ENCODE measurements at places on chromosomes 13 and 19.

DNA sequence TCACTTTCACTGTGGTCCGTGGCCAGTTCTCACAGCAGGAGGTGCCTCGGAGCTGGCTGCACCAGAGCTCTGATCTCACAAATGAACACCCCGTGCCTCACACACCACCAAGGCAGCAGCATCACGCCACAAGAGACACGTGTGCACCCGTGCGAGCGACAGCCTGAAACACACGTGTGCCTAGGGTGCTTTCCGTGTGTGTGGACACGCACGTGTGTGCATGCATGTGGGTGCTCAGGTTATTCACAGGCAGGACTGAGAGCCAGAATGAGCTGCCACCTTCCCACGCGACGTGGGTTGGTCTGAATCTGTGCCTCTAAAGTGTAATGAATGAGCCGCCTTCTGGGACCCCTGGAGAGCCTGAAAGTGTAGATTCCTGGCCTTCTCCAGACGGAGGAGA is 67.6 kb upstream of the C13orf46 start:
- DNase-seq, result no peak

- DNase-seq, result no peak
These were observed 583.9 kb upstream of the SLITRK6 start for GRCh38 chr13:86383151-86383550.

GRCh38 chr19:45598267-45599001 is 3.6 kb downstream of the GPR4 start:
- no peak for DNase-seq

DNA sequence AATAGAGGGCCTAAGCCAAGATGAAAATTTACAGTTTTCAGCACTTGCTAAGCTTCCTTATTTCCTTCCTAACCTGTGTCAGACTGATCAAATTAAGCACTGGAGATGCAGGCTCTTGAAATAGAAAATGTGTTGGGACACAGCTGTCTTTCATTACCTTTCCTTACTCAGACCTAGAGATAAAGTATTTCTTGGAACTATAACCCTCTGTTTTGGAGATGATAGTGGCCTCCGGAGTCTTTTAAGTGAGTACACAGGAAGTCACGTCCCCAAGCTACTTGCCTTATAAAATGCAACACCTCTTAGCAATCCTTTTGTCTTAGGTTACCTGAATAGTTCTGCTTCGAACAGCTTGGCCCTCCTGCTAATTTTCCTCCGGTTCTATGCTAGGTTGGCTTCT is 12.4 kb upstream of the AKAP11 start:
- DNase-seq, result no peak

DNA sequence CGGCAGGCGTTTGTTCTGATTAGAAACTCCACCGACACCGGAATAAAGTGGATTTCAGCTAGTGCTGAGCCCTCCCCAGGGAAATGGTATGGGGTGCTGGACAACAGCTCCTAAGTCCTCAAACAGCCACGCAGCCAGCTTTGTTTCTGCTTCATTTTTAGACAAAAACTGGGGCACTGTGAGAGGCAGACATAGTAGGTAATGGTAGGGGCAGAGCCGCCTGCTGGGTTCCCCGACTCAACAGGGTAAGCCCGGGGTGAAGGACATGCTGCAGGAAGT is 39.7 kb downstream of the CARS2 start:
- no peak for DNase-seq

- DNase-seq, result no peak
These were observed 920.9 kb downstream of the SLITRK5 start for GRCh38 chr13:88592105-88592504.

DNA sequence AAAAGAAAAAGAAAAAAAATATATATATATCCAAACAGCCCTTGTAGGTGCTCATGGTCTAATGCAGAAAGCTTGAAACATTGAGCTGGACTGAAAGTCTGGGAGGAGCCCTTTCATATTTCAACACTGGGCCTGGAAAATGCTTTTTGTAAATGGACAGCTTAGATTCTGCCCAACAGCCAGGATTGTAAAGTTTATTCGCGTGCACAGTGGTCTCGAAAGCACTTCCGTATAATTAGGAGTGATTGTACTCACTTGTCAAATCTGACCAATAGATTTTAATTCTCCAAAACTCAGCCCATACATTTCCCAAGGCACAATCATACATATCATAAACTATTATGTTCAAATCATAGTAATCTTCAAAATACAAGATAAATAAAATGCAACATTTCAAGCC is 260.1 kb downstream of the COL4A1 start:
- DNase-seq, result no peak

DNA sequence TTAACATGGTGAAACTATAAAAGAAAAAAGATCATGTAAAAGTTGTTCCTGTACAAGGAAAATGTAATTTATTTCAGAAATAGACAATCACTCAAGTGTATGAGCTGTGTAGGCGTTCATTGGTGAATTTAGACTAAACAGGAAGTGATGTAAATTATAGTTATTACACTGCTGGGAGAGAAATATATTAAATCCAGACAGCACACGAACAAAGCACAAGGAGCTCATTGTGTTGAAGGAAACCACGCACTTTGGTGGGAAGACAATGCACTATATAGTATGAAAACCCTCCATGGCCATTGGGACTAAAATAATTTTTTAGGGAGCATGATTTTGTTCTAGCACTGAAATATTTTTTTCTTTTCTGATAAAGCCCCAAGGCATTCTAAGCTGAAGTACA is 450.5 kb downstream of the KLF12 start:
- DNase-seq, result no peak

- no peak for DNase-seq
These were observed 17.8 kb downstream of the PKN1 start for GRCh38 chr19:14450876-14451275.

DNA sequence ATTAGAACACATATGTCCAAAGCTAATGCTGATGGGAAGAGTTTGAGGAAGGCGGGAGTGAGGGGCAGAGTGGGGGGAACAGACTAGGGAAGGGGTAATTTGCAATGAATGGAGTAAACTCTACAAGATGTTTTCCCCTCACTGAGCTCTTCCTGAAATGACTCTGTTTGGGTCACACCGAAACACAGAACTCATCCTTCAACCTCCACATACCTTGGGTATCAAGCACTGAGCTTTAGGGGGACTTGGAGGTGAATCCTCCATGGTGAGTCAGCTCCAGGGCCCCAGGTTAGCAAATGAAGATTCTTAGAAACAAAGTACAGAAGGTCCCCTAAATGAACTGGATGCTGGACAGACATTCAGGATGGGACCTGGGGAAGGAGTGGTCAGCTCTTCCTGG is 1.3 kb upstream of the SIGLEC10 start:
- no peak for DNase-seq

DNA sequence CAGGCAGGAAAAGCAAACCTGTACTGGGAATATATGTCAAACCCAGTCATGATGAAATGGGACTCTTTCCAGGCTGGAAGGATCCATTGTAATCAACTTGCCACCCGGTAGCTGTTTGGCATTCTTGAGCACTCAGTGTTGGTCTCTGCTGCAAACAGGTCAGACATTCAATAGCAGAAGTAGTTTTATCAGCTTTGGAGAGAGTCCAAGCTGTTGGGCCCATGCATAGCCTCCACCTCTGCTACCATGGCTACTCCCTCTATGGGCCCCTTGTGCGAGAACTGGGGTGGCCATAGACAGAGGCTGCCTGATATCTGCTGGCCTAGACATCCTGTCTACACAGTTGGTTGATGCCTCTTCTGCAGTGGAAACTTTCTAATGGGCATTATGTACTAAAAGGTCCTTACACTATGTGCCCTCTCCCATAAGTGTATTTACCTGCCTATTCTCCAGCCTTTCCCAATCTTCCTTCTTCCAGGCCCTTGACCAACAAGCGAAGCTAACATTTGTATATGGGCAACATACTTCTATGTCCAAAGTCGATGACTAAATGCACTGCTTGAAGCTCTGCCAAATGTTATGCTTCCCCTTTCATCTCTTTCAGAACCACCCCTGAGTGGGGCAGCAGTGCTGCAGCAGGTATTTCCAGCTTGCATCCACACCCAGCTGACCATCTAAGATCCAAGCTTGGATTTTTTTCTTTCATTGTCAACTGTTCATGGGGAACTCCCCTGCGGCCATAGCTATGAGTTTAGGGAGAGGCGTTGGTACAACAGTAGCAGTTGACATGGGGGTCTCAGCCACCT is 5.3 kb upstream of the RNF6 start:
- DNase-seq, result no peak

DNA sequence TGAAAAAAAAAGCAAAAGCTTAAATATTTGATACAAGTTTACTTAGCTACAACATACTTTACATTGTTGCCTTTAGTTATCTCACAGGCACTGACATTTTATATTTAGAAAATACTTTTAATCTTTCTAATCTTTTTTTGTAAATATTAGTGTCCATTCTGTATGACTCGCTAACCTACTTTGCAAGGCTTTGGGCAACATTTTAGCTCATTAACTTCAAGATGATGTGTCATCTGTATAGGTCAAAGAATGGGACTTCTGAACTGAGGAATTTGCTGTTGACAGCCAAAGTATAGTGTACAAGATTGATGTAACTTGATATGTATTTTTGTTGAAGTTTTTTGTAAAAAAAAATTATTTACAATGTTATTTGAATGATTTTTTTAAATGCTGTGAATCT is 2.7 kb upstream of the C1QTNF9 start:
- no peak for DNase-seq

Measured in stimulated activated CD8-positive, alpha-beta memory T cell treated with anti-CD3 and anti-CD28 coated beads, Interleukin-4, amount 100 ng/mL, for 4 hours (primary cell).